Uterus (tissue), 4 donors: ENCODE measurements at places on chromosomes 3 and 15.

DNA sequence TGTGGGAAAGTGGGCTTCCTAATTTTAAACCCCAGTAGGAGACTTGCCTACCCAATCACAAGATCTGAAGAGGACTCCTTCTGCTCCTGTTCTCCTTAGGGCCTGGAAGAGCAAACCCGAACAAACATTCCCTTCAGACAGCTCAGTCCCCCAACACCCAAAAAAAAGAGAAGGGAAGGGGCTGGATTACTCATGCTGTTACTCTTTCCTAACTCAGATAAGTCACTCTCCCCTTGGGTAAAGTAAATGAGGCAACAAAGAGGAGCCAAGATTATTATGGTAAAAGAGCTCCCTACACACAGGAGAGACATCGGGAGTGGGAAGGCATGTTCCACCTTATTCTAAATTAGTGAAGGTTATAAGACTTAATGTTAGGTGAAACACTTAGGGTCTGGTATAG lies 18.1 kb upstream of the LEKR1 start:
- H3K27ac ChIP-seq, result no peak overlapping the region
- H3K4me3 ChIP-seq, result no peak overlapping the region
- DNase-seq, result no peak
- no peaks in the 10 kb centered on the region for H3K36me3 ChIP-seq
- H3K4me1 ChIP-seq, result no peaks in the 10 kb centered on the region
- H3K27me3 ChIP-seq, result no peaks in the 10 kb centered on the region

GRCh38 chr15:92906020-92906419 lies 5.9 kb downstream of the CHD2 start:
- H3K4me3 ChIP-seq, result no peak overlapping the region
- DNase-seq, result no peak
- no peaks in the 10 kb centered on the region for H3K36me3 ChIP-seq
- H3K27ac ChIP-seq, result peak overlapping the region; percentile 98
- no peaks in the 10 kb centered on the region for H3K27me3 ChIP-seq
- H3K4me1 ChIP-seq, result peaks cover 4% of the 10 kb centered on the region

- no peak overlapping the region for H3K4me3 ChIP-seq
- H3K36me3 ChIP-seq, result no peaks in the 10 kb centered on the region
- no peaks in the 10 kb centered on the region for H3K4me1 ChIP-seq
- no peaks in the 10 kb centered on the region for H3K27me3 ChIP-seq
- DNase-seq, result no peak
- no peak overlapping the region for H3K27ac ChIP-seq
Measured at GRCh38 chr15:88695691-88696251, 57.0 kb downstream of the ISG20 start.

DNA sequence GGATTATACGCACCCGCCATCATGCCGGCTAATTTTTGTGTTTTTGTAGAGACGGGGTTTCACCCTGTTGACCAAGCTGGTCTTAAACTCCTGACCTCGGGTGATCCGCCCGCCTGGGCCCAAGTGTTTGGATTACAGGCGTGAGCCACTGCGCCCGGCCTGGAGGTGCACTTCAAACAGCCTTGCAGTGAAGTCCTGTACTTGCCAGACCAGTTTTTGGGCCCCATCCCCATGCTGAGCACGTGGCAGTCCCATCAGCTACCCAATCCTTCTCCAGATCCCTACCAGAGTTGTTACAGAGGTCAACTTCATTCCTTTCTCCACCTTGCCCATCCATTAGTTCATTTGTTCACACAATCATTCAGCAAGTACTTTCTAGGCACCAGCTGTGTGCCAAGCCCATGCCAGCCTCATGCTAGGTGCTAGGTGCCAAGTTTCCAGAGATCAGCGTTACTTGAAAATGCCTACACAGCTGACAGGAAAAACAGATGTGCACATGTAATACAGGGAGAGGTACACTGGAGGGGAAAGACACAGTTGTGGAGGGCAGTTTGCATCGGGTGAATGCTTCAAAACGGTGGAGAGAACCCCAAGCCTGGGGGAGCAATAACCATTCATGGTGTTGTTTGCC lies 2.2 kb downstream of the DNAH1 start:
- H3K4me3 ChIP-seq, result no peak overlapping the region
- no peak overlapping the region for H3K27ac ChIP-seq
- peaks cover 4% of the 10 kb centered on the region for H3K4me1 ChIP-seq
- H3K27me3 ChIP-seq, result no peaks in the 10 kb centered on the region
- H3K36me3 ChIP-seq, result no peaks in the 10 kb centered on the region

GRCh38 chr3:31079689-31080088 lies 185.2 kb upstream of the GADL1 start:
- H3K27ac ChIP-seq, result no peak overlapping the region
- H3K4me3 ChIP-seq, result no peak overlapping the region
- DNase-seq, result no peak
- no peaks in the 10 kb centered on the region for H3K4me1 ChIP-seq
- H3K36me3 ChIP-seq, result no peaks in the 10 kb centered on the region

DNA sequence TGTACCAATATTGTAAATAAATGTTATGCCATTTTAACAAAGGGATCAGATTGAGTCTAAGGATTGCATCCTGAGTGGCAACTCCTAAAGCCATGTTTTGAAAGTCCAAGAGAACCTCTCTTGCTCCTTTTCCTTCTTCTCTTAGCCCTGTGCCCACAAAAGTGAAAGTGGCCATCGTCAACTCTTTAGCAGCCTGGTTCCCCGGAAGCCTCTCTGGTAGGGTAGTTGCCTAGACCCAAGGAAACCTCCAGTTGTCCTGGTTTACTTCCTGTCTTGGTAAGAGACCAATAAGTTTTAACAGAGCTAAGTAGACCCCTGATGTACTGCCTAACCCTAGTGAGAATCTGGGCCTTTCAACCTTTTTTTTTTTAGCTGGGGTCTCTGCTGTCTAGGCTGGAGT lies 10.2 kb upstream of the ITPKA start:
- H3K27ac ChIP-seq, result no peak overlapping the region
- H3K4me3 ChIP-seq, result no peak overlapping the region
- no peaks in the 10 kb centered on the region for H3K36me3 ChIP-seq
